AG04450 (cell line): ENCODE measurements at places on chromosomes 6 and 20.

DNA sequence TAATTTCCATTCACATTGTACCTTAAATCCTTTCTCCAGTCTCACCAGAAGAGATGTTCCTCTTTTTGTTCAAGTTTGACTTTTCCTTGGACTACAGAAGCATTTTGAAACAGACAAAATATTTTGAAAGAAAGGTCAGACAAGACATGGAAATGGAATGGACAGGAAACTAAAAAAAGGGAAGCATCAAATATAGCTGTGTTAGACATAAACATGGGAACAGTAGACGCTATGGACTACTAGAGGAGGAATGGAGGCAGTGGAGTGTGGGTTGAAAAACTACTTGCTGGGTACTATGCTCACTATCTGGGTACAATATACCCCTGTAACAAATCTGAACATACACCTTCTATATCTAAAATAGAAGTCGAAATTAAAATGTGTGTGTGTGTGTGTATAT, 4.1 kb upstream of the FAM135A start:
- DNase-seq: no peak

DNA sequence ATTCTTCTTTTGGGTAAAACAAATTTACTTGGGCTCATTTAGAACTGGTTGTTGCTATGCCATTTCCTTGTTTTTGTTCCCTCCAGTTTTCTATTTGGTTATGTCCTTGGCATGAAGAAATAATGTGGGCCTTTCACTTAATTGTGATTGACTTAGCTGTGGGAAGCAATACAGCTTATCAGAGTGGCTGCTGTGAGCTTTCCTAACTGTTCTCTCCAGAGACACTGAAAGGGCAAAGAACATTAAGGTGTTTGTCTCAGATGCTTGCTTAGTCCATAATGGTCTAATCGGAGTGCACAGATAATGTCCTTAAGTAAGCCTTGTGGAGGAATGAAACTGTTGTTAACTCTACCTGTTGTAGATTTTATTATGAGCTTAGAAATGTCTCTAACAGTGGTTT, 56.6 kb downstream of the SH3BGRL2 start:
- DNase-seq: no peak

DNA sequence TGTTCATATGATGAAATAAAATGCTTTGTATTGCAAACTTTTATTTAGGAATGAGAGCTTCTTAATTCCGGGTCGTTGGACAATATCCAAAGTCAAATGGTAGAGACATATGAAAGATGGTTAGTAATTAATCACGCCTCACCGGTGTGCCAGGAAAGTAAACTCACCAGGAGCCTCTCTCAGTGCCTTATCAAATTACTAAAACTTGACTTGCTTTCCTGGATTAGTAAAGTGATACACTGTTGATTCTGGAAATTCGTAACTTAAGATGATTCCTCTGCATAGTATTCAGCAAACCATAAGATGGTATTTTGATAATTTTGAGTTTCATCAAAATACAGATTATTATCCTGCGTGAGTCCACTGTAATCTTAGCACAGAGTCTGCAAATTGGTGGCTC, 115.2 kb downstream of the PAX1 start:
- DNase-seq: no peak

- DNase-seq: no peak
Observed at GRCh38 chr6:165647041-165647440, 16.0 kb downstream of the PDE10A start.

- DNase-seq: no peak
Observed at GRCh38 chr6:71383476-71383875, 94.9 kb downstream of the OGFRL1 start.

DNA sequence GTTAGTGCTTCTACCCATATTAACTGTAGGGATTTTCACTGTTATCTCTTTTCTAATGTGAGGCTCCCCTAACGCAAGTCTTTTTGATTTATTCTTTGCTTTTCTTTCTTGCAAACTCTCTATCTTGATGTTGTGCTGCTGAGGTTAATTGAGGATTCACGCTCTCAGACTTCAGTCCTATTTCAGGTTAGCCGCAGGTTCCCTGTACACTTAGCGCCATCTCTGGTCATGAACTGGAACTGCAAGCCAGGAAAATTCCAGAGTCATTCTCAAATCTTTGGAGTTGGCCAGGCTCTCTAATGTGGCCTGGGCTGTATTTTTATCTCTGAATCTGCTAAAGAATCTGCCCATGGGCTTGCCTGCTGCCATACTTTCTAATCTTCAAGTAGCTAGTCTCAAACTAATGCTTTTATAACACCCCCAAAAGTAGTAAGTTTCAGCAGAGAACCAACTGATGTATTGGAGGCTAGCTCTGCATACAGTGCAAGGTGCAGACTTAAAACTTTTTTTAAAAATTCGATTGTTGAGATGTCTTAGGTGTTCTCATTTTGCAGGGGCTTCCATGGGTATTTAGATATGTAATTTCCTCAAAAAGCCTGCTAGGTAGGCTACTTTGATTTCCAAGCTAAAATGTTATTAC, 91.1 kb upstream of the OPRM1 start:
- DNase-seq: no peak

DNA sequence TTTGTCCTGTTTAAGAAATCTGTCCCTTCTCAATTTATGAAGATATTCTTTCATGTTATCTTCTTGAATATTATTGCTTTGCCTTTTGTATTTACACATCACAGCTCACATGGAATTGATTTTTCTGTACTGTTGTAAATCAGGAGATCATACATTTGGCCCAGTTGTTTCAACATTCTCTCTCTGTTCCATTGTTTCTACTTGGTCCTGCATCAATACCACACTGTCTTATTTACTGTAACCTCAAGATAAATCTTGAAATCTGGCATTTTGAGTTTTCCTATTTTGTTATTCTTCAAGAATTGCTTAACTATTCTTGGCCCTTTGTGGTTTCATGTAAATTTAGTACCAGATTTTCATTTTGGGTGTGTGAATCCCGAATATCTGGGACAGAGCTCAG, 121.7 kb upstream of the CCN2 start:
- DNase-seq: no peak

DNA sequence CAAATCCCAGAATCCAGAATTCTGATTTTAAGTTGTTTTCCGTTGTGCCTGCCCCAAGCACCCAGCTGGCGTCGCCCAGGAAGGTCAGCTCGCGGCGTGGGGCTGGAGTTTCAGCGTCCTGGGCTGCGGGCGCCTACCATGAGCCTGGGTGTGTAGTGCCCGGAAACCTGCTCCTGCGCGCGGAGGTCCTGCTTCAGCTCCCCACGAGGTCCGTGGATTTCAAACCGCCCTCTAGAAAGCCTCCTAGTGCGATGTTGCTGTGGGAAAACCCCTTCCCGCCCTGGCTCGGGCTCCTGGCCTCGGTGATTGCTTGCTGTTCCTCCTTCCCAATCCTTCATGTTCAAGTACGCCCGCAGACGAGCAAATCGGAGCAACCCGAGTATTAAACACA, 51.3 kb upstream of the NRN1 start:
- DNase-seq: no peak

DNA sequence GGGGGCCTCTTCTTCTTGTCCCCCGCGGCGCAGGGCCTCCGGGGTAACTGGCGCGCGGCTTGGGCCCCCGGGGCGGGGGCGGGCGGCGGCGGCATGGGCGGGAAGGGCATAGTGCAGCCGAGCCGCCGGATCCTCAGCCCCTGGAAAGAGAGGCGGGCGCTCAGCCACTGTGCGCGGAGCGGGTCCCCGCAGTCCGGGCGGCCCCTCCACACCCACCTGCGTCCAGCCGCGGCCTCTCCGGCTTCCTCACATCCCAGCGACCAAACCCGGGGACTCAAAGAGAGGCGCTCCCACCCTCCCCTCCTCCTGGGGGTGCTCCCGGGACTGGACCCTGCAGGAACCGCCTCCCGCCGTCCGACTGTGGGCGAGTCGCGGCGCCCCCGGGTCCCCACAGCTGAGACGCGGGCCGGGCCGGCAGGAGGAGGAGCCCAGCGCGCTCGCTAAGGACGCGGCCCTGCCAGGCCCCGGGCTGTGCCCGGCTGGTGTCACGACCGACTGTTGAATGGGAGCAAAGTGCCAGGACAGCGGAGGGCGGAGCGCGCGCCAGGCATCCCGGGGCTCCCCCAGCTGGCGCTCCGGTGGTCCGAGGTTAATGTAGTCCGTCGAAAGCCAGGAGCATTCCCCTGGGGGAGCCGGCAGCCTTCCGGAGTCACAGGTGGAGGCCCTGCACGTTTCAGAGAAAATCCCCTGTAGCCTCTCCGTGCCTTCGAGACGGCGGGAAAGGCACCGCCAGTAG, at the start of gene PRR18:
Gene PRR18, minus strand, starts transcription at position 360 of the 736 bp plus-strand sequence. Its CDS starts 250 bp downstream, at position 110.
- no peak for DNase-seq

DNA sequence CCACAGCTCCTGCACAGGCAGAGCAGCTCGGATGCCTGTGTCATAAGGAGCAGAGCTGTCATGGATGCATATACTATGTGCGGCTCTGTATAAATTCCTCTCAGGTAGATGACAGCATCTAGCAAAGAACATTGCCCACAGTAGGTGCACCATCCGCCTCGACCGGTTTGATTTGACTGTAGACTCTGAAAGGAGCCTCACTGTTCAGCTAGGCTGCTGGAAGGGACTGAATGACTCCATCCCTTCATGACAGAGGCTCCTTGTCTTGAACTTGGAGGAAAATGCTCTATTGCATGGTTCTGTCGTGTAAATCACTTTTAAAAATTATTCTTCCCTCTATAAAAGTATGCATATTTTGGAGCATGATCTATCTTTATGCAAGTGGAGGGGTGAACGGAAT, 128.8 kb upstream of the QKI start:
- DNase-seq: no peak

DNA sequence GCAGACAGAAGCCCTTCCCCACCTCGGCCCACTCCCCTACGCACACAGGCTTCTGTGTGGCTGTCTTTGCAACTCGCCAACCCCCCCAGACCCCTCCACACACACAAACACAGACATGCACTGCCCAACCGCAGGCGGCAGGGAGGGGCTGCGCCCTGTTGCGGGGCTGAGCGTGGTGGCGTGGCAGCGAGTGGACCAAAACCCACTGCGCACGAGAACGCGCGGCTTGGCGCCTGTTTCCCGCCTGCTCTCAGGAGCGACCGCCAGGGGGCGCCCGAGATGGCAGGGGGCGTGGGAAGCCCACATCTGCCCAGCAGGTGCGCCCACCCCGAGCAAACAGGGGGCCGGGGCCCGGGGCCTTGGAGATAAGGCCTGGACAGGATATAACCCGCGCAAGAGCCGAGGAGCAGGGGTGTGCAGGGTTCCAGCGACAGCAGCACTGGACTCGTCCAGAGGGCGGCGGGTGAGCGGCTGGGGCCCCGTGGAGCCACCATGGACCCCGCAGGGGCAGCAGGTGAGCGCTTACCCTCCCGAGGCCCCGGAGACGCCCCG, at the start of gene RBPJL:
Gene RBPJL, plus strand, starts transcription at position 410 of the 552 bp plus-strand sequence. Its CDS starts 83 bp downstream, at position 493.
- DNase-seq: no peak

- no peak for DNase-seq
Observed at GRCh38 chr6:56220078-56220477, 27.3 kb downstream of the COL21A1 start.

GRCh38 chr6:127341471-127342202, 1.8 kb downstream of the ECHDC1 start:
- no peak for DNase-seq

DNA sequence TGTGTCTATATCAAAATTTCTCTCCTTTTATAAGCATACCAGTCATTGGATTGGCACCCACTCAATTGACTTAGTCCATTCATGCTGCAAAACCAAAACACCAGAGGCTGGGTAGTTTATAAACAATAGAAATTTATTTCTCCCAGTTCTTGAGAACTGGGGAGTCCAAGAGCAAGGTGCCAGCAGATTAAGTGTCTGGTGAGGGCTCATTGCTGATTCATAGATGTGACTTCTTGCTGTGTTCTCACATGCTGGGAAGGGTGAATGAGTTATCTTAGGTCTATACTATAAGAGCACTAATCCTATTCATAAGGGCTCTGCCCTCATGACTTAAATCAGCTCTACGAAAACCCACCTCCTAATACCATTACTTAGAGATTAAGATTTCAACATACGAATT, 501.4 kb downstream of the EPM2A start:
- no peak for DNase-seq

DNA sequence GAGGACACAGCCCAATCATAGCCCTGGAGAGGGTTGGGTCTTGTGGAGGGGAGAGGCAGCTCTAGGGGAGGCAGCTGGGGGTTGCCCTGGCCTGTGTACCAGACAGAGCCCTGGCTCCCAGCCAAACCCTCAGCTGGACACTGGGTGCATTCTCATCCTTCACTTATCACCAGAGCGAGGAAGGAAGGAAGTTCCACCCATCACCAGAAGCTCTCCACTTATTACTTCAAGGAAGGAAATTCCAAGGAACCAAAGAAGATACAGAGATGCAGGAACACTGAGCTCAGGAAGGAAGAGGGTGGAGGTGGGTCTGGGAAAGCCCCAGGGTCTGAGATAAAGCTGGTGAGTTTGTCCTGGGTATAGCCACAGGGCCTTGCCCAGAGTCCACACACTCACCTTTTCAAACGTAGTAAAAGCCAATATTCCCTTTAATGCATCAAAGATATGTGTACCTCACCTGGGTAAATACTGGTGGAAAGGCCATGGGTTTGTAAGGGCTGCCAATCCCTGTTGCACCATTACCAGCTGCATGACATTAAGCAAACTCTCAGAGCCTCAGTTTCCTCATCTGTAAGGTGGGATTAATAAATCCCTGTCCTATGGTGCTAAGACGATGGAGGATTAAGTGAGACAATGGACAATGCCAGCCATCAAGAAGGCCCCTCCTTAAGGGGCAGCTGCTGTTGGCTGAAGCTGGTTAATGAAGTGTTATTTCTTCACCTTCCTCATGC, 109.7 kb upstream of the NAA20 start:
- no peak for DNase-seq
